ENCODE measurements at places on chromosomes 2 and 18.

- no peak for DNase-seq
Observed at GRCh38 chr18:6022074-6022444, 126.7 kb upstream of the TMEM200C start.

DNA sequence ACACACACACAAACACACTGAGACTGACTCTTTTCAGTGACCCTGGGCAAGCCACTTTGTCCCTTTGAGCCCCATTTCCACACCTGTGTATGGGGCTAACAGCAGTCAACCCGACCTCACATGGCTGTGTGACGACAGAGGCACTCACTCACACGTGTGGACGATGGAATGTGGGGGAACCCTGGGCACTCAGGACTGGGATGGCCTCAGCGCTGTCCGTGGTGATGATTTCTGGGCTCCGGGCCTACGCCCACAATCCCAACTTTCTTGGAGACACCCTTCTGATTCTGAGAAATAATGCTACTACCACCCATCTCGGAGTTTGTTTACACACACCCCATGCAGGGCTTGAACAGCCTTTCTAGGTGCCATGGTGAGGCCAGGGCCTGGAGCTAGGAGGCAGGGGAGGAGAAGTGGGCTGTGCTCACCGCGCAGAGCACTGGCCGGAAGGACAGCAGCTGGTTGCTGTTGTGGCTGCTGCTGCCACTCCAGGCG, 1.5 kb downstream of the CRYBA2 start:
- DNase-seq: peak; percentile 53

DNA sequence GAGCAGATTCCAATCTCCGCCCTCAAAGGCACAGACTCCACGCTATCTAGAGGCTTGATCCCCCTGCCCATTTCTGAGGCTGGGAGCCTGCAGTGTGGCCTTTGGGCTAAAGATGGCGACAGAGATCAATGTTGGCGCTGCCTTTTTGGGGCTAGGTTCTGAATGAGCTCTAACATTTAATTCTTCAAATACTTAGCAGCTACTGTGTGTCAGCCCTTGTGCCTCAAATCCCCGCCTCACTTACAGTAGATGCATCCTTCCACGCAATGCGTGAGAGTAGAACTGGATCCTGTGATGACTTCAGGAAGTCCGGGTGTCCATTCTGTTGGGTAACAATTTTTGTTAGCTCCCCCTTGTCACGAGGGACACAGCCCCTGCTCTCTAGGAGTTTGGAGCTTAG, 12.4 kb downstream of the IL1F10 start:
- DNase-seq: peak; percentile 70

DNA sequence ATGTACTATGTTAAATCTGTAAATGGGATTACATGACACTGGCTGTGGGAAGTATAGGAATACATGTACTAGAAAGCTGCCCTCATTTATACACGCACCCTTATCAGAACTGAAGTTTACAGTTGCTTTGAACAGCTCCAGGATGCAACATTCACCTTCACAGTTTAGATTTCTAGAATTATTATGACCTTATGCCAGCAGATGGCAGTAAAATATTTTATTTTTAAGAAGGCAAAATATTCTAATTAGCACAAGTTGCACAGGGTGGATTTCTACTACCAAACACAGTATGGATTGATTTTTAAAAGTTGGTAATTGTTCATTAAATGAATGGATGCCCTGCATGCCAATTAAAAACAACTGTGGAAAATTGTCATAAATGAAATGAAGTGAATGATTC, 670.4 kb downstream of the KCNJ3 start:
- DNase-seq: peak; percentile 49

DNA sequence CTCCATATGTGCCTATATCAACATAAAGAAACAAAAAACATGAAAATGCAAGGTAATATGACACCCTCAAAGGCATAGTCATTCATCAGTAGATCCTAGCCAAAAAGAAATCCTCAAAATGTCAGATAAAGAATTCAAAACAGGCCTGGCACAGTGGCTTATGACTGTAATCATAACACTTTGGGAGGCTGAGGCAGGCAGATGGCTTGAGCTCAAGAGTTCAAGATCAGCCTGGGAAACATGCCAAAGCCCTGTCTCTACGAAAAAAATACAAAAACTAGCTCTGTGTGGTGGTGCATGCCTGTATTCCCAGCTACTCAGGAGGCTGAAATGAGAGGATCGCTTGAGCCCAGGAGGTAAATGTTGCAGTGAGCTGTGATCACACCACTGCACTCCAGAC, 284.6 kb upstream of the KLHL29 start:
- DNase-seq: no peak

GRCh38 chr2:219736209-219736608, 108.8 kb downstream of the SLC4A3 start:
- peak; percentile 95 for DNase-seq

DNA sequence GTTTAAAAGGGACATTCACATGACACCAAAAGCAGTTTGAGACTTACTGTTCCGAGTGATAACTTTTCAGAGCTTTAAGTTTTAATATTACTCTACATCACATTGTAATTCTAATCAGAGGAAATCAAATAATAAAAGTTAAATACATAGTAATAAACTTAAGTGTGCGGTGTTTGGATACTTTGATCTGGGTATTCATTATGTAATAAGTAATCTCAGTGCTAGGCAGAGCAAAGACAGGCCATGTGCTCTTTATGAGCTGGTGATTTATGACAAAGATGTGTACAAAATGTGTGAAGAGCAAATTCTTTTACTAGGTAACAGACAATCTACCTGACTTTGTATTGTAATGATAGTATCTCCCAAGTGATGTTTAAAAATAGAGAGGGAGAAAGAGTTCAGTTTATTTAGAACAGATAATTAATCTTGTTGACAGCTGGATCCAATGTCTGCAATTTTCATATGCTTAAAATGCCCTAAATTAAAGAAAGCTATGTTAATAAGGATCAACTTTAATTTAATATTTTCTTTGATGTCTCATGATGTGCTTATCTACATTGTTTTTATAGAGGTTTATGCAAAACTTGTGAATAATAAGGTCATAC, 4.4 kb downstream of the CFAP221 start:
- no peak for DNase-seq

DNA sequence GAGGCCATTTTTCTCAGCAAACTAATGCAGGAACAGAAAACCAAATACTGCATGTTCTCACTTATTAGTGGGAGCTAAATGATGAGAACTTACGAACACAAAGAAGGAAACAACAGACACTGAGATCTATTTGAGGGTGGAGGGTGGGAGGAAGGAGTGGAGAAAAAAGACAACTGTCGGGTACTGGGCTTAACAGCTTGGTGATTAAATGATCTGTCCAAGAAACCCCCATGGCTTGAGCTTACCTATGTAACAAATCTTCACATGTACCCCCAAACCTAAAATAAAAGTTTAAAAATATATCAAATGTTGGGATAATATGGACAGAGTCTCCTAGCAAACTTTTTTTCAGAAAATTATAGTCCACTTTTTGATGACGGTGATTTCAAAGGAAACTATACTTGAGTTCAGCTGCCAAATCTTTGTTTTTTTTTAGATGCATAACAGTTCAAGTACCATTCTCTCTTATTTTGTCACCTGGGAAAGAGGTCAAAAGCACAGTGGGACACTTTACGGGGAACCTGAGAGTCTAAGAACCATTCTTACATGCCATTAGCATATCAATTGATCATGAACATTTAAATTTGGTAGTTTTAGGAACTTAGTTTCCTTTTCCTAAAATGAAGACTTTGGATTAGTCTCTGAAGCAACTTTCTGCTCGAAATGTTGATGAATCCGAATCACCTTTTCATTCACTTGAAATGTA, 835.0 kb downstream of the NRXN1 start:
- no peak for DNase-seq

DNA sequence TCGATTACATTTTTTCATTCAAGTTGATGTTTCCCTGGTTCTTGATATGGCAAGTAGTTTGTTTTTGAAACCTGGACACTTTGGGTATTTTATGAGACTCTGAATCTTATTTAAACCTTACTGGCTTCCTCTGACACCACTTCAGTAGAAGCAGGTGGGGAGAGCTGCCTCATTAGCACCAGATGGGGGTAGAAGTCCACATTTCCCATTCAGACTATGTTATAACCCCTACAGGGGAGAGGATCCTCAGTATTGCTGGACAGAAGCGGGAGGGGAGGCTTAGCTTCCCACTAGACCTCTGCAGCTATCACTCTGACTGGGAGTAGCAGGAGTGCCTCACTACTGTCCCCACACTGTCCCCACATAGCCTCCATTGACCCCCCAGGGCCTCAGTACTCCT, 145.3 kb upstream of the SLC35G4 start:
- DNase-seq: no peak

DNA sequence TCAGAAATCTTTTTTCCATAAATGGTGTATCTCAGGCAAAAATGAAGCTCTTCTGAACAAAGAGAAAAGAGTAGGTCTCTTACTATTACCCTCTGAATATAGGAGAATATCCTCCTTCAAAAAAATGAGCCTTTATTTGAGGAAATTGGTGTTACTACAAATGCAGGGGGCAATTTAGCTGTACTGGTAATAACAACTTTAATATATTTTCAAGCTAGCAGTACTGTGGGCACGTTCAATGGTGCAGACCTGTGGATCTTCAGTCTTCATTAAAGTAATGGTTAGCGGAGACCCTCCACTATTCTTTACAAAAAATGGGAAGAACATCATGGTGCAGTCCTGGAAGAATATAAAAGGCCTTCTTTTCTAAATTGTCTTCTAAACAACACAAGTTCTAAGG, 661.3 kb downstream of the TMEM182 start:
- DNase-seq: no peak

GRCh38 chr2:210003359-210003758, 921 bp downstream of the RPE start:
- no peak for DNase-seq

- no peak for DNase-seq
Observed at GRCh38 chr2:237118561-237119155, 33.0 kb downstream of the COPS8 start.

DNA sequence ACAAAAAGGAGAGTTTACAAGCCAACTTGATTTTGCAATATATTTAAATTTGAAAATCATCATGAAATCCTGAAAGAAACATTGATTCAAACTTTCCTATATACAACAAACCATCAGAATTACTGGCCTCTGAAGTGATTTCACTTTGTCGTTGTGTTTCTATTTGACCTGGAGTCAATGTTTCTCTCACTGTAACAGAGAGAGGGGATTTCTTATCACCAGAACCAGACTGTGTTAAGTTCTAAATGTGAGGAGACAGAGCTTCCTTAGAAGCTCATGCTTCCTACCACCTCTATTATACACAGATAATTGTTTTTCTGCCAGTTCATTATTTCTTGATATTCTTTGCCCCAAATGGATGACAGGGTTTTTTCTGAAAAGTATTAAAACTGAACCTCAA, 245.0 kb upstream of the RND3 start:
- no peak for DNase-seq

DNA sequence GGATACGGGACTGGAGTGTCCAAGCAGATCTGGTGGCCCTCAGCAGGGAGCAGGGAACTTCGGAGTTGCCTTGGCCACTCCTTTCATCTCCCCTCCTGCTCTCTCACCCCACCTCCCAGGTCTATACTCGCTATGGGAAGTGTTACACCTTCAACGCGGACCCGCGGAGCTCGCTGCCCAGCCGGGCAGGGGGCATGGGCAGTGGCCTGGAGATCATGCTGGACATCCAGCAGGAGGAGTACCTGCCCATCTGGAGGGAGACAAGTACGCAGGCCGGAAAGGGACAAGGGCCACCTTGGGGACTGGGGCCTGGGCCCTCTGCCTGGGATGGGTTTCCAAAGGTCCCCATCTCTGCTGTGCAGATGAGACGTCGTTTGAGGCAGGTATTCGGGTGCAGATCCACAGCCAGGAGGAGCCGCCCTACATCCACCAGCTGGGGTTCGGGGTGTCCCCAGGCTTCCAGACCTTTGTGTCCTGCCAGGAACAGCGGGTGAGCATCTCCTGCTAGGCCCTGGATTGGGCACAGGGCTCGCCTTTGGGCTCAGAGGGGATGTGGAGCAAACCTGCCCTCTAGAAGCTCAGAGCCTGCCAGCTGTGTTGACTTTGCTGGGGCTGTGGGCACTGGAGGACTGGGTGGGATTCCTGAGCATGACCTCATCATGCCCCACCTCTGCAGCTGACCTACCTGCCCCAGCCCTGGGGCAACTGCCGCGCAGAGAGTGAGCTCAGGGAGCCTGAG, 11.8 kb downstream of the CHPF start:
- no peak for DNase-seq

GRCh38 chr2:74327199-74327598, 16.0 kb downstream of the SLC4A5 start:
- DNase-seq: no peak

DNA sequence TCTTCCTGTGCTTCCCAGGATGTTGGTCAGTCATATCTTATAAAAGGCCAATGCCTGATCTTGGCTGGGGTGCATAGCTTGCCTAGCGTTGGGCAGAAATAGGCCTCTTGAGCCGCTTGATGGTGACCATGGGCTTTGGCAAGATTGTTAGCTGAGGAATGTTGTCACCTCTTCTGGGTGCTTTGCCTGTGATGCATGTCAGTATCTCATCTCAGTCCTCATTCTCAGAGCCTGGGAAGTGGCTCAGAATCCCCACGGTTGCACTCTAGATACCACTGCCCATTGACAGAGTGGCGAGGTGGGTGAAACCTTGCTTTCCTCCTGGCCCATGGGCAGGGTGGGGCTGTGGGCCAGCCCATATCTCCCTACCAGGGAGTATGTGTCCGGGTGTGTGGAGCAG, 79.2 kb upstream of the MGAT5 start:
- no peak for DNase-seq

GRCh38 chr2:85760371-85760770, 6.6 kb downstream of the ATOH8 start:
- no peak for DNase-seq

GRCh38 chr2:161972866-161973265, 101.1 kb downstream of the DPP4 start:
- no peak for DNase-seq

DNA sequence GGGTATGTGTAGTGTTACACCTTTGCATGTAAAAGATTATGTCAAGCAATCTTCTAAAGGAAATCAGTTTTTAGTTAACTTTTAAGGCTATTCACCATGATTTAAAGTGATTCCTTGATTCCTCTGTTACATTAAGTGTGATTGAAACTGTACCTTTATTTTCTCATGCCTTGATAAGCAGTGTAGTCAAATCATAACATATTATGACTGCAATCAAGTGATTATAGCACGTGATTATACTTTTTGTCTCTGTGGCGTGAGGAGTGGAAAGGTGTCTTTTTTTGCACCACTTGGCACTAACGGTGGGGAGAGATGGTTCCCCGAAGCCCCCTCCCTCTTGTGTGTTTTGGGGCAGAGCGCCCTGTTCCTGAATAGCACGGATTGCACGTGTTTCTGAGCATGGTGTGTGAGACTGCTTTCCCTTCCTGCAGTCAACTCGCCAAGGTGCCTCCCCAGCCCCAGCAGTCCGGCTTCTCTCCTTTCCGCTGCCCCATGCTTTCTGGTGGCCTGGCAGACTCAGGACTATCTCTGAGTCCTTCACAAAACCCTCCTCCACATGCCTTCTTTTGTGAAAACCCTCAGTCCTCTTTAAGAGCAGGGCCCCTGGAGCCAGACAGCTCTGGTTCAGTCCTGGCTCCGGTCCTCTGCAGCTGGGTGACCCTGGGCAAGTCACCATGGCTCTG, 68.4 kb downstream of the AGAP1 start:
- DNase-seq: no peak

GRCh38 chr2:195428673-195429072, 228.4 kb upstream of the SLC39A10 start:
- no peak for DNase-seq
